Activated CD8-positive, alpha-beta memory T cell treated with anti-CD3 and anti-CD28 coated beads, Interleukin-2, amount 50 U/mL, for 48 hours (primary cell): ENCODE measurements at places on chromosomes 5 and 9.

- no peak for DNase-seq
Measured at GRCh38 chr5:138346889-138347288, 5.6 kb upstream of the KDM3B start.

DNA sequence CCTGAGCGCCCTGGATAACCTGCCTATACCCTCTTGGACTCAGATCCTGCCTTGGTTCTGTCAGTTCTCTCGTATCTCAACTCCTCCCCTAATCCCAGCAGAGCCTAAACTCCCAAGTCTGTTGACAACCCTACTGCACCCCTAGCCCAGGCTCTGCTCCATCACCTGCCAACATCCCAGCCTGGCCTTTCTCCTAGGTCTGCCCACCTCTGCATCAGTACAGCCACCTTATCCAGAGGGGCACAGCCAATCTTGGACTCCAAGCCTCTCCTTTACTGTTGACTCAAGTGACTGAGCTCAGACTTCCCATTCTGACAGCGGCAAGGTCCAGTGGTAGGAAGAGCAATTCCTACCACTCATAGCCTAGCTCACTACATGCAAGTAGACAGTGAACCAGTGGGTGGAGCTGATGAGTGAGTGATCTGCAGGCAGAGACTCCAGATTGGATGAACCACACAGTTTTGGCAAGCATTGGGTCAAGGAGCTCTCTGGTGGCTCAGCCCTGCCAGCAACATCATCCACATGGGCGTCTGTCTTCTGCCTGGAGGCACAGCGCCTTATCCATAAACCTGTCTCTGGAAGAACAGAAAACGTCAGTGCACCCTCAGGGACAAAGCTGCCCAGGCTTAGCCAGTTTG lies 26.5 kb downstream of the TRMO start:
- DNase-seq: no peak

DNA sequence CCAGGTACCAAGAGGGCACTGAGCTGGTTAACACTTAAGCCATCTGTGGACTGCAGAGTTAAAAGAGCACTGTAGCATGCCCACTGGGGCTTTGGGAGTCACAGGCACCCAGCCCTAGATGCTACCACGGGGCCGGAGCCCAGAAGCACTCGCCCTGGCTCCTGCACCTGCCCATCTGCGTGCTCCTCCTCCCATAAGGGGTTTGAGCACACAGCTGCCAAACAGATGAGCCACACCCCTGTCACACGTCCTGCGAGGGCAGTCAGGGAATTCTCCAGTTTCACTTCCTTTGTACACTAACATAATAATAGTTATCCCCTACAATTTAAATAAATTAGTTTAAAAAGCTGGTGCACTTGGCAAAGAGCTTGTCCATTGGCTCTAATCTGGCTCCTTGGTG lies 4.5 kb upstream of the PCA3 start:
- DNase-seq: no peak

DNA sequence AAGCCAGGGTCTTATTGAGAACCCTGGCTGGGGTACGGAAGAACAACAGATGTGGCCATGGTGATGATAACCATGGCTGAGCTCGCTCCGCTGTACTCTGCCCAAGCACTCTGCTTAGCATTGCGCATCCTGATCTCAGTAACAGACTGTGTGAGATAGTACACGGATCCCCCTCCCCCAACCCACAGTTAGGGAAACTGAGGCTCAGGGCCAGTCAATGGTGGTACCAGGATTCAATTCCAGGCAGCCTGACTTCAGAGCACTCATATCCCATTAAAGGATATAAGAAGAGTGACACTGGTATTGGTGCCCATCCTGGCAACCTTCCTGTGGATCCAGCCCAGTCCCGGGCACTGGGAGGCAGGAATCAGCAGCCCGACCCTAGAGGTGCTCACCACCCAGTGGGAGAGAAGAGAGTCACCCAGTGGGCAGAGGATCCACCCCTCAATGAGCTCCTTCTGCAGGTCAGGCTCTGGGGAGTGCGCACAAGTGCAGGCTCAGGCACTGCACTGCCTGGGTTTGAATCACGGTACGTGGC lies 26.5 kb upstream of the KIF12 start:
- DNase-seq: no peak

DNA sequence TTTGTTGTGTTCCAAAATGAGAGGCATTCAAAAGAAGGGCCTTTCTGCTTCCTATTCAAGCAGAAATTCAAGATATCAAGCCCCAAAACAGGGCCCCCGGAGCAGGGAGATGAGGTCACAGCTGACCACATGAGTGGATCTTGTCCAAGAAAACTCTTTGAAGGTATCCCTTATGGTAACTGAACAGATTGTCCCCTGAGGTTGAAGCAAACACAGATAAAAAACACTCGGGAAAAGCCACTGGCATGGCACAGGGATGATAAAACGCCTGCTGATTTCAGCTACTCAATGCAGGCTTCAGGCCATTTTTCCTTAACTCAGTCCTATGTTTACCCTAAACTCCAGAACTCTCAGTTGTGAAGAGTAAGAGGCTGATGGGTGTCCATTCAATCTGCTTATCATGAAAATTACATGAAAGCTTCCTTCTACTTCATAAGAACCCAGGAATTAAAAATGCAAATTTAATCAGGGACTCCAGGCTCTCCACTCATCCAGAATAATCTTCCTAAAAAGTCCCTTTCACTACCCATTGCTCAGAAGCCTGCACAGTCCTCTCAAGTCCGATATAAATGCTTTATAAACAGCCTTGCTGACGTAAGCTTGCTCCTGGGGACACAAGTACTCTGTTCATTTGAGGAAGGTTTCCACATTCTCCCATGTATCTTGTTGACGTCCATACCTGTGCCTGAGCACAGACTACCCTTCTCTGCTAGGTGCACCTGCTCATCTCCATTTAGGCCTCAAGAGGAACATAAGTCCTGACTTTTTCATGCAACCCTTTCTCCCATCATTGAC lies 35.9 kb upstream of the SLC1A3 start:
- no peak for DNase-seq

DNA sequence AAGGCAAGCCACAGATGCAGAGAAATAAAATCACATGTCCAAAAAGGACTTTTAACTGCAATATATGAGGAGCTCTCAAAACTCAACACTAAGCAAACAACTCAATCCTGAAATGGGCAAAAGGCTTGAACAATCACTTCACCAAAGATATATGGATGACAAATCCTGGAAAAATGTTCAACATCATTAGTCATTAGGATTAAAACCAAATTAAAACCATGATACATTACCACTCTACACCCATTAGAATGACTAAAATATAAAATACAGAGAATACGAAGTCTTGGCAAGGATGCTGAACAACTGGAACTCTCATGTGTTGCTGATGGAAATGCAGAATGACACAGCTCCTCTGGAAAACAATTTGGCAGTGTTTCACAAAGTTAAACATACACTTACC lies 277.4 kb downstream of the TLE1 start:
- DNase-seq: no peak

- no peak for DNase-seq
Measured at GRCh38 chr5:144712090-144712489, 541.4 kb downstream of the KCTD16 start.

GRCh38 chr9:94819161-94819687 lies 92.7 kb downstream of the AOPEP start:
- DNase-seq: no peak

GRCh38 chr9:110847671-110848070 lies 179.1 kb downstream of the MUSK start:
- DNase-seq: no peak

DNA sequence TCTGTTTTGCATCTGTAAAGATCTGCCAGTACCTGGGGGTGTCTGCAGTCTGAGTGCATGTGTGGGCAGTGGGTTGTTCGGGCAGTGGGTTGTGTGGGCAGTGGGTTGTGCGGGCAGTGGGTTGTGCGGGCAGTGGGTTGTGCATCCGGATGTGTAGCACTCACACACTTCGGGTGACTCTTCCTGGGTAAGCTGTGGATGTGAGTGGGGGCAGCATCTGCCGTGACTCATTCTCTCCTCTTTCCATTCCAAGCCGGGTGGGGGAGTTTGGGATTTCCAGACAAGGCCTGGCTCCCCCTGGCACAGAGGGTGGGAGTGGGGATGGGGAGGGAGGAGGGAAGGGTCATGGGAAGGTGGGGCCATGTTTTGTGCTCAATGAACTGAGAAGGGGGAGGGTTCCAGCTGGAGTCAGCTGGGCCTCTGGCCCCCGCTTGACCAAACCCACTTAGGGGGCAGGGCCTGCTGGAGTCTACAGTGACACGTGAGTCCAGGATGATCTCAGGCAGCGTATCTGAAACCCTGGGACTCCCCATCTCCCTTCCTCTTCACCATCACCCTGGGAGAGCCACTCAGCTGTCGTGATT lies 8.3 kb downstream of the CRB2 start:
- DNase-seq: no peak

- DNase-seq: no peak
Measured at GRCh38 chr5:8123559-8123958, 254.6 kb downstream of the MTRR start.

- DNase-seq: no peak
Measured at GRCh38 chr5:126438868-126439267, 15.7 kb downstream of the GRAMD2B start.

DNA sequence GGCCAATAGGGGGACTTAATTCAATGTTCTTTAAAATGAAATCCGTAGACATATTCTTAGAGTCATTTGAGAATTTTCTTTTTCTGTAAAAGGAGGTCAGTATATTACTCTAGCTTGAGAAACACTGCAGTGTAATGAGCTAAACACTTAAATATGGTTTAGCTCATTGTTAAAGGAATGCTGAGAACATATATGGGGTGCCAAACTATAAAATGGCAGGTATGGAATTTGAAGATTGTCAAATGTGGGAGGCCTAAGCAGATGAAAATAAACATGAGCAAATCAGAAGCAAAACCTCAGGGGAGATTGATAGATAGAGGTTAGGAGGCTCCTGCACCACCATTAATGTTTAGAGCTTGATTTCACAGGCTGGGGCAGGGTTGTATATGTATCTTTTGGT lies 57.9 kb downstream of the STX17 start:
- no peak for DNase-seq

DNA sequence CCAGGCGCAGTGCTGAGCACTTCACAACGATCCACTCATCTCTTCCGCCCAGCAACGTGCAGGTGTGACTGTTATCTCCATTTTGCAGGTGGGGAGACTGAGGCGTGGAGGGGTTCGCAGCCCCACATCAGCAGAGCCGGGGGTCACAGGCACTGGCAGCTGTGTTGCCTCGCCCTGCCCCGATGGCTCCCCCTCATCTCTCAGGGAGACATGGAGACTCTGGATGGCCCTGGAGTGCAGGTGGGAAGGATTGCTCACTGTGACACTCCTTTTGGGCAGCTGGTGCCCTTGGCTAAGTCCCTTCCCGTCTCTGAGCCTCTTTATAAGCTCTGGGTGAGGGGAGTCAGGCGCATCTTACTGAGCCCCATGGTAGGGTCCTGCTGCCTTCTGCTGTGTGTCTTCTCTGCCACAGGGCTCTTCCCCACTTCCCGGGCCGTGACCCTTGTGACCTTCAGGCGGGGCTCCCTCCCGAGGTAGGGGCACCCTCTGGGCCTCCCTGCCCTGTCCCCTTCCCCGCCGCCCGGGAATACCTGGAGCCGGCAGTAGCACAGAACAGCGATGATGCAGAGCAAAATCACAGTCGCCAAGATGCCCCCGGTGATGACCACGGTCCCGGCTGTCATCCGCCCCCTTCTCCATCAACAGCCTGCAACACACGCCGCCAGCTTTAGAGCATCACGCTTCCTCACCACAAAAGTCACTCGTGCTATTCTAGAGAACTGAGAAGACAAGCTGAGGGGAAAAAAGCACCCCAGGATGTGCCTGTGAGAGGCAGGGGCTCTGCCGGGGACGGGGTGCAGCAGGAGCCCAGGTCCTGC lies 29.4 kb downstream of the FAM163B start:
- no peak for DNase-seq

DNA sequence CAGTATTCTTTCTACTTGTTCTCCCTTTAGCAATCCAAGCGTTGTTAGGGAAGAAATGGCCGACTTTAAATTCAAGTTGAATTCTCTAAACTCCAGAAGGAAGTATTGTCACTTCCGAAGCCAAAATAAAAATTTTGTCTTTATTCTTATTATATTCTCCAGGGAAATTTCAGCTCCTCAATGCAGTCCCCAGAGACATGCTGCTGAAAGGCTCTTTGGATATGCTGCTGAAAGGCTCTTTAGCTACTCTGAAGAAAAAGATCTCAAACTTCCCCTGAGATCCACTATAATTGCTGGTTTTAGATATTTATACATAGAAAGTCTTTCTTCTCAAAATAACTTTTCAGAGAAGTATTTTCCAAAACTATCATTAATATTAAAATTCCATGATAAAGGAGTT lies 92.3 kb upstream of the PARP8 start:
- DNase-seq: no peak

- DNase-seq: no peak
Measured at GRCh38 chr9:112846528-112847488, 43.9 kb downstream of the SLC46A2 start.

- DNase-seq: no peak
Measured at GRCh38 chr9:6973762-6974161, 216.0 kb downstream of the KDM4C start.

DNA sequence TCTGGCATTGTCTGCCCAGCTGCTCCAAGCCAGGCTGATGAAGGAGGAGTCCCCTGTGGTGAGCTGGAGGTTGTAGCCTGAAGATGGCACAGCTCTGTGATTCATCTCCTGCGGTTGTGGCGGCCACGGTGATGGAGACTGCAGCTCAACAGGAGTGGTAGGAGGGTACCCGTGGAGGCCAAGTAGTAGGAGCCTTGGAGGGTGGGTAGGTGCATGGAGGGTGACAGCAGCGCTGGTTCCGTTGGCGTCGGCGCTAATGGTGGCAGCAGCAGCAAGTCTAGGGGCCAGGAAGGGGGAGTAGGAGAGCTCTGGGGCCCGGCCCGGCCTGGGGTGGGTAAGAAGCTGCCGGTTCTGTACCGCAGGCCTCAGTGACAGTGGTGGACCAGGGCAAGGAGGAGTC lies 22.4 kb upstream of the TRIM52 start:
- DNase-seq: no peak

DNA sequence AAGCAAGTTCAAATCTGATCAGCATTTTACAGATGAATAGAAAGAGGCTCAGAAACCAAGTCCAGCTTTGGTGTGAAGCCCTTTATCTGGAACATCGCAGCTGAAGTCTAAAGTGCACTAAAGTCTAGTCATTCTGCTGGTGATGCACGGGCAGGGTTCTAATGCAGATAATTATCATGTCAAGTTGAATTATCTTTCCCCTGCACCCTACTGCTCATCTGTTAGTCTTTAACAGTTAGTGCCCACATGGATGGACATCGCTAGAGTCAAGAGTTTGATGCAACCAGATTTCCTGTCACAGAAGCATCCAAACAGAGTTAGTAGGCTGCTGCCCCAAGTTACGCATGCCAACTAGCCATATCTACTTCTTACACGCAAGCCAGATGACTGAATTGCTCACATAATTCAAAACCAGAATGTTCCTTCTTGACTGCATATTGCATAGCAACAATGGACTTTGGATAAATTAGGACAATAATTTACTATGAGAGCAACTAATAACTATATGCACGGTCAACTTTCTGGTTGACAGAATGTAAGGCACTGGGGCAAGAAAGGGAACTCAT lies 1.6 kb upstream of the TOMM5 start:
- DNase-seq: no peak
